ENCODE measurements at places on chromosomes 2 and 18. TPM values are rescaled to one million over a fixed set of nuclear protein-coding genes. Genes with fewer than 3 reads are reported as not detected.
A peak's percentile ranks its signal among the peaks of the same experiment; 100 is the strongest.

RAB31 gene
- polyA plus RNA-seq: 25.7 TPM

DNA sequence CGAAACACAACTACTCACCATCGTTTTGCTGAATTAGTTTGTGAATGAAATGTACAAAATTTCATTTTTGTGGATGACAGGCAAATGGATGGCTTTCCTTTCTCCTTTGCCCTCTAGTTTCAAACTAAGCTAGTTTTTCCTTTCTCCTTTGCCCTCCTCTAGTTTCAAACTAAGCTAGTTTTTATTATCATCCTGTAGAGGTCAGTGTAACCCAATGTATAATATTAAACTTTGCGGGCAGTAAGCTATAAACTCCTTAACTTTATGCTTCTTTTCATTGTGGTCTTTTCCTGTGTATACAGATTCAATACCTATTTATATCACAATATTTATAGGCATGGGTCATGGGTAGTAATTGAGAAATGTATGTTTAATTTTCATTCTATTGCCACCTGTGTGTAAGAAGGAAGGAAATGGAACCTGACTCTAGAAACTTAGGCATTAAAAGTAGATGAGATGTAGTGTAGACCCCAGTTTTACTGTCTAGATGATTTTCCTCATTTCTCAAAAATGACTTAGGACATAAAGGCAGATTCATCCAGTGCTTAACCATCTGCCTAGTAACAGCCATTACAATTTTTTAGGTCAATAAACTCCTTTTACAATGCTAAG lies 58.1 kb downstream of the MAP3K19 start:
- DNase-seq: peak; percentile 37

DNA sequence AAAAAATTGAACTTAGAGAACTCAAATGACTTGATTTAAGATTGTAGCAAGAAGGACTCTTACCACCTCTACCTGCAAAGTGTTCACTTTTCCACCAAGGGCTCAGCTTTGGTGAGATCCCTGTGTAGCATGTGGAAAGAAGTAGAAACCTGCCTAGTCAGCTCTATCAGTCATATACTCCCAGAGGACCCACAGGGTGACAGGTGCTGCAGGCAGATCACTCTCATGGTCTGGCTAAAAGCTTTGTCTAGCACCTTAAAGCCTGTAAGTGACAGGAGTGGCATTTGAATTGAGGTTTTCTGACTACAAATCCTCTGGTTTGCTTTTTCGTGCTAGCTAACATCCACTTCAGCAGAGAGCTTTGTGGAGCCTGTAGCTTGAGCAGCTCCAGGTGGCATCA lies 18.7 kb upstream of the NEMP2 start:
- DNase-seq: no peak

NPHP1 gene
- 20.8 TPM for polyA plus RNA-seq

TMEM200C gene
- polyA plus RNA-seq: 1.1 TPM

CNDP1 gene
- 0.78 TPM for polyA plus RNA-seq

PROKR1 gene
- 0.43 TPM for polyA plus RNA-seq

SNORC gene
- polyA plus RNA-seq: 2.8 TPM

DNA sequence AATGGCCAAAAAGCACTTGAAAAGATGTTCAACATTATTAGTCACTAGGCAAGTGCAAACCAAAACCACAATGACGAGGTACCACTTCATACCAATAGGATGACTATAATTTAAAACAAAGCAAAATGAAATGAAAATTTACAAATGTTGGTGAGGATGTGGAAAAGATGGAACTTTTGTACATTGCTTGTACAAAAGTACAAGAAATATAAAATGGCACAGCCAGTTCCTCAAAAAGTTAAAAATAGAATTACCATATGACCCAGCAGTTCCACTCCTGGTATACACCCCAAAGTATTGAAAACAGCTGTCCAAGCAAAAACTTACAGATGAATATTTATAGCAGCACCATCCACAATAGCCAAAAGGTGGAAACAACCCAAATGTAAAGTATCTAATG lies 107.8 kb upstream of the XPO1 start:
- DNase-seq: no peak

Data from renal pelvis (tissue), 12 donors.